Naive thymus-derived CD4-positive, alpha-beta T cell (primary cell): ENCODE measurements at places on chromosomes 11 and 22.

GRCh38 chr22:21078916-21079315, 33.2 kb downstream of the LRRC74B start:
- no peak for DNase-seq

DNA sequence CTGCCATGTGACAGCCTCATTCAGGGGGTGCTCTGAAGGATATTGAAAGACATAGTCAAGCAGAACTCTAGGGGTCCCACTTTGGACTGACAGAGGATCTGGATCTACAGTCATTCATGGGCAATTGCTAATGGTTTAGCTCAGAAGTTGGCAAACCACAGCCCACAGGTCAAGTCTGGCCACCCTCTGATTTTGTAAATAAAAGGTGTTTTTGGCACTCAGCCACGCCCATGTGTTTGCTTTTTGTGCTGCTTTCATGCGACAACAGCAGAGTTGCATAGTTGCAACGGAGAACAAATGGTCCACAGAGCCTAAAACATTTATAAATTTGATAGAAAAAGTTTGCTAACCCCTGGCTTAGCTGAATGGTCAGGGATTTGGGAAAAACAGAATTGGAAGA, 41.7 kb downstream of the RPS6KA4 start:
- DNase-seq: no peak

DNA sequence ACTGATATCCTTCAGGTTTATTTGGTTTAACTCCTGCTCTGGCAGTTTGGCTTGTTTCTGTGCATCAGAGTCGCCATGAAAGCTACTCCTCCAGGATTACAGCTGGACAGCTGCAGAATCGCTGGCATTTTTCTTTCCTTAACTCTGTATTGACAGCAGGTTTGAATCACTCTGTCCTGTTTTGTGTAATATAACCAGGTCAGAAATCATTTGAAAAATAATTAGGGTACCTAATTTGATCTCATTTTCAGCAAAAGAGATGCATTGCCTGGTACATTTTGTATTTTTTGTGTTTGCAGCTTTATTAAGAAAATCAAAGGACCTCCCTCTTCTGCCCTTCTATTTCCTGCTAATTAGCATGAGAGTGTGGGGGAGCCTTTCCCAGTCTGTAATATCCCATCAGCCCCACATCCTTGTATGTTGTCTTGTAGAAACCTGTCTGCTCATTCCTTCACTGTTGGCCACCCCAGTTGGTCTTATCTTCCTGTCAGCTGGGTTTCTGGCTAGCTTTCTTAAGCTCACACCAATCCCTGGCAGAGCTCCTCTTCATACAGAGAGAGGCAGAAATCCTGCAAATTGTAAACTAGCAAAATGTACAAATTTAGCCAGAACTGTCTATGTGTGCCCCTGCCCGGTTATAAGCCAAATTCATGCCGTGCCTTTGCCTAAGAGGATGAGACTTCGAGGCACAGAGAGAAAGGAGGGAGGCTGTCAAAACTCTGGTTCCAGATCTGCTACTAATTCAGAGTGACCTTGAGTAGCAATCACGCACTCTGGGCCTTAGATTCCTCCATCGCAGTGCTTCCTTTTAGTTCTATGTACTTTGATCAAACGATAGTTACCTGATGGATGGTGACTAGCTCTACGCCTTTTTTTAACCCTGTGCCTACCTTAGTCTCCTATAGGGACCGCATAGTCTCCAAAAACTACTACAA, 200.6 kb downstream of the NAV2 start:
- DNase-seq: no peak

- no peak for DNase-seq
Observed at GRCh38 chr22:23235425-23235824, 55.1 kb downstream of the BCR start.

DNA sequence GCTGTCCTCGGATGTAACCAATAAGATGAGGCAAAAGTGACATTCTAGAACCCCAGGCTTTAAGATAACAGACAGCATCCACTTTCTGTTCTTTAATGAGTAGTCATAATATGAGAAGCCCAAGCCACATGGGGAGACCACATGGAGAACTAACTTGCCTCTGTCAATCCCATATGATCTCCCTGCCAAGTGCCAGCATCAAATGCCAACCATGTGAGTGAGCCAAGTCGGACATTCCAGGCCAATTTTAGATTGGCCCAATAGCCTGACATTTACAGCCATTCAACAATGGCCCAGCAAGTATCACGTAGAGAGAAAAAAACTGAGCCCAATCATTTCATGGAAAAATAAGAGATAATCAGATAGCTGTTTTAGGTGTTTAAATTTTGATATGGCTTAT, 2048.3 kb upstream of the RAG2 start:
- no peak for DNase-seq

GRCh38 chr22:36589856-36590255, 60.9 kb upstream of the EIF3D start:
- DNase-seq: no peak

DNA sequence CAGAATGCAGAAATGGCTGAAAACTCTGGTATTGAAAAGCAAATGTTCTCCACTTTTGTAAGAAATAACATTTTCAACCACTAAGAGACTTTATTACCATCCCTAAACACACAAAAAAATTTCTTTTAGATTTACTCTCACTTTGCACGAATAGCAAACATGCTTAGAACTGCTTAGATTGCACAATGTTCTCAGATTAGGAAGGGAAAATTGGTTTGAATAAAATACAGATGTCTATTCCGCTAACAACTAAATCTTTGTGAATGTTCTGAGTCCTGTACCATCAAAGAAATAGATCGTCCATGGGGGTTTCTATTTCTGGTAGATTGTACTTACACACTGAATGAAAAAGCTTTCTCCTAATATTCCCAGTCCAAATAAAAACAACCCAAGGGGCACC, 40.1 kb downstream of the BDNF start:
- DNase-seq: no peak

- DNase-seq: no peak
Observed at GRCh38 chr11:24793479-24793878, 296.6 kb downstream of the LUZP2 start.

GRCh38 chr11:64121663-64122410, 44.1 kb downstream of the MACROD1 start:
- DNase-seq: no peak

GRCh38 chr11:24496386-24496735, 492 bp upstream of the LUZP2 start:
- DNase-seq: no peak
